ENCODE measurements at places on chromosomes 1 and 21.

- DNase-seq, result no peak
Measured at GRCh38 chr1:222098404-222098803, 356.5 kb upstream of the DUSP10 start.

DNA sequence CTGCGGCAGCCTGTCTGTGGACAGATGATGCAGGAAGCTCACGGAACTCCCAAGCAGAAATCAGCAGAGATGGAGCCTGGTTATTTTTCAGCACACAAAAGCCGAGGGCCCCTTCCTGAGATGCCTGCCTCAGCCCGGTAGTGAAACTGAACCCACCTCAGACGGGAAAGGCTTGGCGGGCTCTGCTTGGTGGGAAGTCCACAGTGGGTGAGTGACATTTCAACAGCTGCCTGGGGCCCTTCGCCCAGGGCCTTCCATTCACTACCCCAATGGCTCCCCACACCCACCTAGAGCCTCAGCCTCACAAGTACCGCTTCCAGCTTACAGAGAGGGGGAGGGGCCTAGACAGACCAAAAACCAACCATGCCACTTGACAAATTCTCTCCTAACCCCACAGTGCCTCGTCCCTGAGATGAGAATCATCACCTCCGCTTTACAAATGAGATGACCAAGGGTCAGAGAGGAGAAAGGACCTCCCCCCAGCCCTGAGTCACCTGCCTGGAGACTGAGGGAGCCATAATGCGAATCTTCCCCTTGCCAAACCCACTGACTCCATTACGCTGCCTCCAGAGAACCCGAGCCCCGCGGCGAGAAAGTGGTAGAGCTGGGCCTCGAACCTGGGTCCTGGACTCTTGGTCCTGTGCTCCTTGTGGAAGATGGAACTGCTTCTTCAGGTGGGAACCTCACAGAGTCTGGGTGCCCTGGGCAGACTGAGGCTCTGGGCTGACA is 3.4 kb upstream of the ECE1 start:
- no peak for DNase-seq

- DNase-seq, result no peak
Measured at GRCh38 chr1:32364836-32365235, 2.5 kb downstream of the TSSK3 start.

DNA sequence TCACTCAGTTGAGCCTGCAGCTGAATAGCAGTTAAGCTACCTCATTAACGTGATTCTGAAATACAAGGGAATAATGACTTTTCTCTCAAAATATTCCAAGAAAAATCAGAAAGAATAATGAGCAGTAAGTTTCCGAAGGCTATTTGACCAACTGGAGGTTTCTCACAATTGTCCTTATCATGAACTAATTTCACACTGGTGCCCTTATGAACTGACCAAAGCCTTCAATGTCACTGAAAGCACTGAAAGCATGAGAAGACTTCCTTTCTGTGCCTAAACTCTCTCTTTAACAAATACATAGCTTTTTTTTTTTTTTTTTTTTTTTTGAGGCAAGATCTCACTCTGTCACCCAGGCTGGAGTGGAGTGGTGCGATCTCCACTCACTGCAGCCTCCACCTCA is 18.8 kb downstream of the EIF4G3 start:
- no peak for DNase-seq

DNA sequence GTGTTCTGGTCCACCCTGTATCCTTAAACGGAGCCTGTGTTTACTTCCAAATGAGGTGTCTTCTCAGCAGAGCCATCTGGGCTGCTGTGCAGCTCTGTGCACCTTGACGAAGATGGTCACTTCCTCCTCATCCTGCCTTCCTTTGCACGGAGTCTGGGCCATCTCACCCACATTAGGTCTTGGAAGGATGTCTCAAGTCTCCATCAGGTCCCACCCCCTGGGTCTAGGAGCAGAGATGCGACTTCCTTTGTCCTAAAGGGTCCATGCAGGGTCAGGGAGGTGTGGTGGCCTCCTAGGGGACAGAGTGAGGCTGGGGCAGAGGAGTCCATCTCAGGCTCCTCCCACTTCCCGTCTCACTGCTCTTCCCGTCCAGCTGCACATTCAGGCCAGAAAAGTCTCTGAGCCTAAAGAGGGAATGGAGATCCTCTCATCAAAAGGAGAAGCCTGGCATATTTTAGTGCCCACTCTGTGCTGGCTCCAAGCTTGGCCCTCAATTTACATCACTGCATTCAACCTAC is 209.2 kb downstream of the MATN1 start:
- DNase-seq, result no peak

- no peak for DNase-seq
Measured at GRCh38 chr1:59978511-59978910, 51.9 kb upstream of the CYP2J2 start.

DNA sequence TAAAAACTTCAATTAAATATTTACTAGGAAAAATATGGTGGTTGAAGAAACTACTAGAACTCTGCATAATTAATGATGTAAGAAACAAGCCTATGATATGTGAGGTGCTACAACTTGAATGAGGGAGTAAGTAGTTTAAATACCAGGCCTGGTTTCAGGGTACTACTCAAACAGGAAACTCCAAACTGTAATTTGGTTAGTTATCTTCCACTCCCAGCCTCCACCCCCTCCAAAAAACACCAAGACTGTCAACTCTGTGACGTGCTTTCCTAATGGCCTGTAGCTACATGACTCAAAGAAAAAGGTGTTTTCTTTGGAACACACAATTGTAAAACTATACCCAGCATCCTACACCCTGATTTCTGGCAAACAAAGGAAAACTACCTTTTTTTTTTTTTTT is 55.9 kb upstream of the RCC1 start:
- no peak for DNase-seq

GRCh38 chr1:10607228-10607627 is 132.5 kb downstream of the PEX14 start:
- DNase-seq, result no peak

GRCh38 chr1:196400478-196401451 is 207.5 kb downstream of the KCNT2 start:
- no peak for DNase-seq

GRCh38 chr1:222691016-222691415 is 21.3 kb downstream of the AIDA start:
- no peak for DNase-seq

DNA sequence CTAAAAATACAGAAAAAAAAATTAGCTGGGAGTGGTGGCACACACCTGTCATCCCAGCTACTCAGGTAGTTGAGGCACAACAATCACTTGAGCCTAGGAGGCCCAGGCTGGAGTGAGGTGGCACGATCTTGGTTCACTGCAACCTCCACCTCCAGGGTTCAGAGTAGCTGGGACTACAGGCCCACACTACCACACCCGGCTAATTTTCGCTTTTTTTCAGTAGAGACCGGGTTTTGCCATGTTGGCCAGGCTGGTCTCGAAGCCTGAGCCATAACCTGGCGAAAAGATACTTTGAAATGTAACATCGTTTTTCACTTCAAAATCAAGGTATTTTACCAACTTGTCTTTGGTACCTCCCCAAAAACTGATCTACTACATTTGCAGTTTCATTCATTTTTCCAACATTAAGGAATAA is 6.1 kb downstream of the GAS5 start:
- DNase-seq, result no peak
